Sciatic nerve (tissue), 2 donors: ENCODE measurements at places on chromosomes 5 and 9.

DNA sequence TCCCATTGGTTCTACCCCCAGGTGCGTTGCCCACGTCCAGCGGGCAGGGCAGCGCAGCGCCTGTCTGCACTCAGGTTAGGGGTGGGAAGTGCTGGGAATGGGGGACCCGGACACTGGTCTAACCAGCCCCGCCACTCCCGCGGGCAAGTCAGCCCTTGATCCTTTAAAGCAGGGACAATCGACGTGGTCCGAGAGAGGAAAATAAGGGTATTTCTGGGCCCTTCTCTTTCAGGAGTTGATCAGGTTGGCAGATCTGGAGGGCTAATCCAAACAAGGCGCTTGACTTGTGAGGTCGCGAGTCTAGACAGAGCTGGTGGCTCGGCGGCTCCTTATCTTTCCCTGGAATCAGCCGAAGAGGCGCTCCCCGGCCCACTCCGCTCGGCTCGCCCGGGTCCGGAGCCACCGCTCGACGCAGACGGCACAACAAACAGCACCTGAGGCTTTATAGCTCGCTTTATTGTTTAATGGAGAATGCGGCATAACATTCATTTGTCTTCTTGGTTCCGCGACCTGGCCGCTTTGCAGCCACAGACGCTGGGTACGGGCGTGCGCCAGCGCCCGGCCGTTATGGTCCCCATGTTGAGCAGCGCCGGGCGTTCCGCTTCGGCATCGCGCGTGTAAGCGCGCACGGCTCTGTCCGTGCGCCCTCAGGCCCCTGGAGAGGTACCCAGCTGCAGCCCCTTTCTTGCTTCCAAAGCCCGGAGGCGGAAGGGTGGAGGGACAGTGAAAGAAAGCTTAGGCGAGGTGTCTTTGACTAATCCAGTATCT lies 15.8 kb downstream of the ISL1 start:
- DNase-seq: no peak

DNA sequence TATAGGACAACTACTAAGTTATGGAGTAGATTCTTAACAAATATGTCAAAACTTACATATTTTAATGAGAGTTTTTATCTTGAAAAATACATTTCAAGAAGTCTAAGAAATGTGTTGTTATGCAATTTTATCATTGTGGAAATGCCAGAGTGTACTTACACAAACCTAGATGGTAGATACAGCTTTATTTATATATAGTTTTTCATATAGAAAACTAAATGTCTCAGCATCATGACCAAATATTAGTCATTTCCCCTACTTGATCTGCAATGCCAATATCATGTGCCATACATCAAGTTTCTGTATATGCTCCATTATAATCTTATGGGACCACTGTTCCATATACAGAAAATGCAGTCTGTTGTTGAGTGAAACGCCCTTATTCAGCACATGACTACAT lies 28.7 kb downstream of the CAST start:
- no peak for DNase-seq

DNA sequence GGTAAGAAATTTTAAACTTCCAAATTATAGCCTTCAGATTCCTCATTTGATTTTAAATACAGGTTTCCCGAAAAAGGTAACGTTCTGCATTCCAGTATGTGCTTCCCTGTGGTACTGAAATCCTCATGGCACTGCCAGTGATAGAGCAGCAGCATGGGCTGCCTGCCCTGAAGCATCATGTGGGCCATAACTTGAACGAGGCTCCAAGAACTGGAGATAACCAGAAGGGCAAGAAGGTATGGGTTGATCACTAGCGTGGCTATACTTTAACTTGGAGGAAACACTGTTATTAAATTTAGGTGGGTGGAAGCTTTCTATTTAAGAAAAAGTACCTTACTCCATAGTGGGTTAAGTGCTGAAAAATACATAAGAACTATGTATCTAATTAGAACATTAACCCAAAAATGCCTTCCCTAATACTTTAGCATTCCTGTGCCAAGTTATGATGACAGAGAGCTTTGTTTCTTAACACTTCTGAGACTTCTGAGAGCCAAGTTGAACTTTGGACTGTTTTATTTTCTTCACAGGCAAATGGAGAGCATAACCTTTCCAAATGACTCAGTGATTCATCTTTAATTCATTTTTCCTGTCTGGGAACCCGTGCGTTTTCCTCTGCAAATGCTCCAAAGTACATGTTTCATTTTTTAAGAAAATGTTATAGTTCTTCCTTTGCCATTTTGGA lies 191.5 kb upstream of the GNA14 start:
- DNase-seq: no peak

DNA sequence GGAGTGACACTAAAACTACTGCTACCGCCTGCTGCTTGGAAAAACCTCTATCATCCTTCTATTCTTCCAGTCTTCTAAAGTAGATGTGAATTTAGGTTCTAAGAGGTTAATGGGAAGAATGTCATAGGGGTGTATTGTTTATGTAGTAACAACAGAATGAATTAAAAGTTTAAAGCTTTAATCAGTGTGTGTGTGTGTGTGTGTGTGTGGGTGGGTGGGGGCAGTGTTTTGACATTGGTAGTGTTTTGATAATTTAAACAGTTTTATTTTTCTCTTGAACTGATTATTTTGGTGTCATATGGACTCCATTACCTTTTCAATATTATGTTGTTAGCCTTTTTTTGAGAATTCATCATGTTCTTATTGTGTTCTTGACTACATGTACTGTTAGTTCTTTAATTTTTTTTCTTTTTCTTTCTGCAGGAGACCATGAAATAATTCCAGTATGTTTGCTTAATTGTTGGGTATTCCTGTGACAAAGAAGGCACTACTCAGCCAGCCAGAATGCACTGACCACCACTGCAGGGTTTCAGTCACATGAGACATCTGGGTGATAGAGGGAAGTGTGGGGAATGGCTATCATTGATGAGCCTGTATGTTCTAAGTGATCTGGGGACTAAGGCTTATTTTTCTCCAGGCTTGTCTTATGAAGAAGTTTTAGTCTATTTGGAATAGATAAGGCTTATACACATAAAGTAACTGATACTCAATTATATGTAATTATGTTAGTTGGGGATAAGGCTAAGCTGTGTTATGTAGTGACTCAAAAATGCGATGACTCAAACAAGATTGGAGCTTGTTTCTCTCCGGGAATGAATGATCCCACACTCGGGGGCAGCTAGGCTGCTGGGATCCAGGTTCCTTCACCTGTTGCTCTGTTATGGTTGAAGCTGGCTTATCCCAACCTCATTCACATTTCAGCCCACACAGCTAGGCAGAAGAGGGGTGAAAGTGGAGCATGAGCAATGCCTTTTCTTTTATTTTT lies 50.2 kb upstream of the ACTBL2 start:
- no peak for DNase-seq

GRCh38 chr9:123655681-123656423 lies 274.1 kb downstream of the DENND1A start:
- no peak for DNase-seq

DNA sequence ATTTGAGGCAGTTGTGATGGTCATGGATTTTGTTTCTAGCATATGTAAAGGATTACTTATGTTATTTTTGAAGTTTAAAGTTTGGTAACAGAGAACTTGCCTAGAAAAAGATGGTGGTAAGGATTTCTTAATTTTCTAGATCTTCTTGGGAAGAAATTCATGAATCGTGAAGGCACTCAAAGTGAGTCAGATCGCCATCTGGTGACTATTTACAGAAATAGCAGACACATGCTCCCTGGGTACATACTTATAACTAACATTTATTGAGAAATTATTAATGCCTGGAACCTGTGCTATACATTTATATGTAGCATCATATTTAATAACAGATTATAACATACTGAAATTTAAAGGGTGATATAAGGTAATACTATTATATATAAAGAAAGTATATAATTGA lies 299.7 kb downstream of the IZUMO3 start:
- no peak for DNase-seq

GRCh38 chr9:31820426-31820825 lies 564.0 kb upstream of the ACO1 start:
- no peak for DNase-seq

- DNase-seq: no peak
Observed at GRCh38 chr5:59728356-59728755, 165.2 kb downstream of the PDE4D start.

- DNase-seq: no peak
Observed at GRCh38 chr9:114216976-114217375, 61.6 kb downstream of the COL27A1 start.

GRCh38 chr9:135104761-135105160 lies 17.3 kb downstream of the OLFM1 start:
- DNase-seq: no peak

GRCh38 chr5:124652514-124652819 lies 94.0 kb downstream of the ZNF608 start:
- no peak for DNase-seq

DNA sequence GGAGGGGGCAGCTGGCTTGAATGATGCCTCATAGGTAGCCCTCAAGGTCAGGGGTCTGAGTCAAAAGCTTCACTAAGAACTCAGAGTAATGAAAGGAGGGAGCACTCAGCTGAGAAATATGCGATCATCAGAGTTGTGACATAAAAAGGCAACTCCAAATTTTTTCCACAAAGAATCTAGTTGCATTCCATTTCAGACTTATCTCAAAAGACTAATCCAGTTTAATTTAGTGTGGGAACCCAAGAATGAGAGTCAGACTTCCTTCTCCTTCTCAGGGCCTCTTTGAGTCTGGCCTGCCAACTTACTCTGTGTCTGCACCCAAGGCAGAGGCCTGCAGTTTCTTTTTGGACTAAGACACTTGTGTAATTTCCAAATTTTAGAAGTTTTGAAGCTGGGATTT lies 34.7 kb downstream of the GABRP start:
- no peak for DNase-seq

- DNase-seq: no peak
Observed at GRCh38 chr5:60701321-60701968, 1.5 kb upstream of the DEPDC1B start.

- DNase-seq: no peak
Observed at GRCh38 chr9:75431375-75431774, 343.1 kb downstream of the OSTF1 start.

GRCh38 chr5:119341452-119342349 lies 14.1 kb upstream of the TNFAIP8 start:
- no peak for DNase-seq

DNA sequence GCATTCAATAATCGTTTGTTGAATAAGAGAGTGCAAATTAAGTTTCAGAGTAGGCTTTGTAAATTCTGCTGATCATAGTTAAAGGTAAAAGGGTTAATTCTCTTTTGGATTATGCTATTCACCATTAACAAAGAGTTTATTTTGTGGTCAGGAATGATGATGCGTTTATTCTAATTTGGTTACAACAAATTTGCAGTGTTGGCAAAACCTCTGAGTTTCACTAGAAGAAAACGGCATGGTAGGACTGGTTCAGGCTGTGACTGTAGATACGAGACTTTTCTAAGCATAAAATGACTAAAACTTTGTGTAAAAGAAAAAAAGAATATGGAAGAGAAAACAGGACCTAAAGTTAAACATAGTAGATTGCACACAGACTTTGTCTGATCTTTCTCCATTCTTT lies 234.7 kb downstream of the TLR4 start:
- DNase-seq: no peak

DNA sequence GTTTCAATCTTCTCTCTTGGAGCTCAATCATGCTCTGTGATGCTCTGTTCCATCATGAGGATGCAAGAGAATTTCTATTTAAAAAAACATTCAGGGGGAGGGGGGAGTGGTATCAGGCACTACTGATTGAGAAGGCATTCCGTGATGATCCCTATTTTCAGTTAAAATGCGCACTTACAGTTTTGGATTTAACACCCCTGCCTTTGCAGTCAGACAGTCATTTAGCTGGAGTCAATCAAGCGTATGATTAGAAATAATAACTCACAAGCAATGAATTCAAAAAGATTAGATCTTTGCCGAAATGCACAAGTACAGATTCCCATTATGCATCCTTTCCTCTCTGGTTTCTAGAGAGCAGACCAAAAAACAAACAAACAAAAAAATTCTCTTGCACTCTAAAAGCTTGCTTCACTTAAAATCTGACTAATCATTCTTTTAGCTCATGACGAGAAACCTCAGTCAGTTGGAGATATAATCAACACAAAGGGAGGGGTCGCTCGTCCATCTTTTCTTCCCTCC lies 55.4 kb downstream of the EFNA5 start:
- no peak for DNase-seq

DNA sequence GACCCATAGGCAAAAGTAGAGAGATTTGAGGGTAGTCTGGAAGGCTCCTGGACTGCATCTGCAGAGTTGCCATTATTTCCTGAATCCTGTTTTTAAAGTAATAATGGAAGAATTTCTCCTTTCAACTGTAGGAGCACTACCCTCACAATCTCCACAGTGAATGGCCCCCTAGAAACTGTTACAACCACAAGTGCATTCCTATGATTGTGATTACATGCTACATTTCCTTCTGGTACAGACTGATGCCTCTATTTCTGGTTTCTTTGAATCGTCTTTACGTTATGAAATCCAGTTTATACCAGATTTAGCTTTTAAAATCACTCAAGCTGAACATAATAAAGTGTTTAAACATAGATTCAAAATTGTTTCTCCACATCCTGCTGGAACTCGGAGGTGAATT lies 49.4 kb downstream of the FRMPD1 start:
- no peak for DNase-seq

- no peak for DNase-seq
Observed at GRCh38 chr5:80479713-80480112, 8.2 kb upstream of the FAM151B start.

- no peak for DNase-seq
Observed at GRCh38 chr9:33306037-33306436, 15.7 kb downstream of the NFX1 start.

GRCh38 chr9:4828761-4829160 lies 36.0 kb downstream of the RCL1 start:
- DNase-seq: no peak

DNA sequence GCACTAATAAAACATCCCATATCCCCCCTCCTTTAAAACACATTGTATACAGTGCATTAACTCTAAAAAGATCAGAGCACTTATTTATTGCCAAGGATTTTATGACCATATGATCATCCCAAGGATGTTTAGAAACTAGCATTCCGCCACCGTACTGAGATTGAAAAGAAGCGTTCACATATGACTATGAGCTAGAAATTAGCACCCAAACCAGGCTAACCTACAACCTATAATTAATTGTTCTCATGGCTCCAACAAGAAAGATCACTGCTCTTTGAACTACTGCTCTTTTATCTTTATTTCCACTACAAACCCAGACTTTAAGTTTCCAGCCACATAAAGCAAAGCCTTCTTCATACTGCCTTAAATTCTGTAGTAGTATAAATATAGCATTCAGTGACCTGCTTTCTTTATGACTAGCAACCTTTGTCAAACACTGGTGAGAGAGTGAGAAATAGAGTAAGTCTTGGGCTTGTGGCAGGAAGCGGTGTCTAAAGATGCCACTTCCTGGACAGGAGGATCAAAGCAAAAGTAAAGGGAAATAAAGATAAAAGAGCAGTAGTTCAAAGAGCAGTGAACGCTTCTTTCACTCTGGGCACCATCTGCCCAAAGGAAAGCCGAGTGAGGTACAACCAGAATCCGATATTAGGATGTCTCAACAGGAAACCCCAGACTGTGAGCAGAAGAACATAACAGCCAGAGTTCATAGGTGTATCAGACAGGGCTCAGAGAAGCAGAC lies 151.1 kb upstream of the ERCC6L2 start:
- peak; percentile 10 for DNase-seq
